ENCODE measurements at places on chromosomes 1 and 21.

DNA sequence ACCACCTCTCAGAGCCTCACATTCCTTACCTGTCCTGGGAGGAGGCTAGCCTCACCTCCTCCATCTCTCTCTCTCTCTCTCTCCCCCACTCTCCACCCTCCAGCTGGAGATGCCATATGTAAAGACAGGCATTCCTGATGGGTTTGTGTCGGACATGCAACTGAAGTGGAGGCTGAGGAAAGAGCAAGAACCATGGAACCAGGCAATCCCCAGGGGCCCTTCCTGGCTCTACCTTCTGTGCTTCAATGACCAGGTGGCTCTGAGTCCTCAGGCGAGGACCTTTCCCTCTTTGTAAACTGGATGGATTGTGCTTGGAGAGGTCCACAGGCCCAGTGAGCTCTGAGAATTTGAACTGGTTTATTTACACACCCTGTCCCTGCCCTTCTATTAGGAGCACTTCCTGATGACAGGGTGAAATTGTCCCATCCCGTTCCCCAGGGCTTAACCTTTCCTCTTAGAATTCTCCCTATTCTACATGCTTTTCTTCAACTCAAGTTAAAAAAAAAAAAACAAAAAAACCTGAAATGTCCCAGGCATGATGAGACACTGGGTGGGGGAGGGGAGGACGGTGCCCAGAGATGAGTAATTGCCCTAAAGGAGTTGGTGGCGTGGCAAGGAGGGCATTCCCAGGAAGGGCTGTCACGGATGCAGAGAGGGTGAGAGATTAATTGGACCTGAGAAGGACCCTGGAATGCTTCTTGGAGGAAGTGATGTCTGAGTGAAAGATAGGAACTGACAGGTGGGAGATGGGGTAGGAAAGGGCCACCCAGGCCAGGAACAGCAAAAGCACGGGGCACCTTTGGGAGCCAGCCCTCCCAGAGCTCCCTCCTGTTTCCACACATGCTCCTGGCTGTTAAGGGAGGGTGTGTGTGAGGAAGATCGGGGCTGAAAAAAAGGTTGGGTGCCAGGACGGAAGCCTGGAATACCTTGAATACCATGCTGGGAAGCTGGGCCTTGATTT lies 50.2 kb upstream of the WASF2 start:
- no peak for DNase-seq

- DNase-seq = no peak
Measured at GRCh38 chr21:26137379-26138060, 33.0 kb downstream of the APP start.

GRCh38 chr21:22444990-22445389 lies 1446.8 kb downstream of the NCAM2 start:
- no peak for DNase-seq

DNA sequence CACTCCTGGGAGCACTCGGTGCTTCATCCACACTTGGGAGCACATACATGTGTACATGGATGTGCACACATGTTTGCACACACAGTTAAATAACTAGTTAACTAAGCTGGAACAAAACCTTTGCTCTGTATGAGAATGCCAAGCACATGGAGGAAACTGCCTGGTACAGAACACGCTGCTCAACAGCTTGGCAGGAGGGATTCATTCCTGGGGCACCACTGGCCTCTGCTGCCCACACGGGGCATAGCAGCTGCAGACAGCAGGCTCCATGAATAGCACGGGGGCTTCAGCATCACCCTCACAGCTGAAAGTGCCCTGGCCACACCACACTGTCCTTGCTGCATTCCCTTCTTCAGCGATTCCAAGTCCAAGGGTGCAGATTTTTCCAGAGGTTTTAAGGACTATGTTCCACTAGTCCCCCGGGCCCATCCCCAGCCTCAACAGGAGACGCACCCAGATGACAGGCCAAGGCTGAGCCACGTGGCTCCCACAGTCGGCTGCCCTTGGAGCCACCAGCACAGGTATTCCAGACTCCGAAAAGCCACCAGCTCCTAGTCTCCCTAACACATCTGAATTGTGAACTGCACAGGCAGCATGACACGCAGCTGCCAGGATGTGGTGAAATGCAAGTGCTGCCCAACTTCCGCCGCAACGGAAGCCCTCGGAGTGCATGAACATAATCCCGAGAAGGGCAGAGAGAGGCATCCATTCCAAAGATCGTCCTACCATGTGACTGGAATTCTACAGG lies 16.9 kb downstream of the NPHP4 start:
- DNase-seq = peak; percentile 79

DNA sequence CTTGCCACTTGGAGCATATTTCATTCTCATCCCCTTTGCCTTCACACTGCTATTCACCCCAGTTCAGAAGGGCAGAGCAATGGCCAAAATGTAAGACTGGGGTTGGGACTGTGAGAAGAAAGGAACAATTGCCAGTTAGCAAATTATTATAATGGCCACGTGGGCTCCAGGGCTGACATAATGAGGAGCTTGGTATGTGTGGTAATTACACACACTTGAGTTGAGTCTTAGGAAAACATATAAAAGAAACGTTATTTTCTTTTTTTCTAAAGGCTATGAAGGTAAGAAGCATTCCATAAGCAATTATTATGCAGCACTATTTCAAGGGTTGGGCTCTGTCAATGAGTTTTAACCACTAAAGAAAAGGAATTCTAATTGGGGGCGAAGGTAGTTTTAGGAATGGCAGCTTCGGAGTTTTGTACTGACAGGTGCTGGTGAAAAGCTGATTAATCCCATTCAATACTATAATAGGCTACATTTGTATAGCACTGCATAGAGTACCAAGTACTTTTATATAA lies 32.5 kb upstream of the BCL10 start:
- DNase-seq = no peak

- no peak for DNase-seq
Measured at GRCh38 chr1:234371414-234371813, 1.8 kb upstream of the COA6 start.
